H1 (cell line): ENCODE measurements at places on chromosomes 2 and 18. TPM values are rescaled to one million over a fixed set of nuclear protein-coding genes. Genes with fewer than 3 reads are reported as not detected.

DNA sequence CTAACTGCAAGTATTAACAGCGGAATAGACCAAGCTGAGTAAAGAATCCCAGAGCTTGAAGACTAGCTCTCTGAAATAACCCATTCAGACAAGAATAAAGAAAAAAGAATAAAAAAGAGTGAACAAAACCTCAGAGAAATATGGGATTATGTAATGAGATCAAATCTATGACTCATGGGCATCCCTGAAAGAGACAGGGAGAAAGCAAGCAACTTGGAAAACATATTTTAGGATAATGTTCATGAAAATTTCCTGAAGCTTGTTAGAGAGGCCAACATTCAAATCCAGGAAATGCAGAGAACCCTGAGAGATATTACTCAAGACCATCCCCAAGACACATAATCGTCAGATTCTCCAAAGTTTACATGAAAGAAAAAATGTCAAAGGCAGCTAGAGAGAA lies 17.3 kb downstream of the PFN4 start:
- H3K27ac ChIP-seq = no peak overlapping the region
- H3K4me1 ChIP-seq = no peaks in the 10 kb centered on the region
- DNase-seq = no peak
- H3K27me3 ChIP-seq = no peaks in the 10 kb centered on the region

- no peaks in the 10 kb centered on the region for H3K27me3 ChIP-seq
- H3K4me1 ChIP-seq = no peaks in the 10 kb centered on the region
- H3K4me3 ChIP-seq = no peak overlapping the region
- H3K27ac ChIP-seq = no peak overlapping the region
- no peaks in the 10 kb centered on the region for H3K36me3 ChIP-seq
Measured at GRCh38 chr2:189285349-189285748, 105.8 kb upstream of the COL5A2 start.

DNA sequence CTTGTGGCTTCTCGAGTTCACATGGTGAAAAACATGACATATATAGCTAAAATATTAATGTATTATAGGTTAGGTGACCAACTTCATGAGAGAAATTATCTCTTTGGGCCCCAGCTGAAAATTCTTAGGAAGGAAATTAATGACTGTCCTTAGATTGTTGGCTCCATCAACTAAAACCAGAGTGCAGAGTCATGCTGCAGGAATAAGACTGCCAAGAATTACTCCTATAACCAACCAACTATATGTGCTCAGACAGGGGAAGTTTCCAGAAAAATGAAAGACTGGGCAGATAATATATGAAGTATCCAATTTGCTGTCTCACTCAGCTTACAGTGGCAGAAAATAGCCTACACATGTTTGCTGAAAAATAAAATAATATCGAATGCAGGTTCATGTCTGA lies 71.0 kb upstream of the TMEFF2 start:
- no peak overlapping the region for H3K27ac ChIP-seq
- no peaks in the 10 kb centered on the region for H3K4me1 ChIP-seq
- no peak overlapping the region for H3K4me3 ChIP-seq

GRCh38 chr2:186108470-186108869 lies 369.9 kb downstream of the FSIP2 start:
- H3K27ac ChIP-seq = no peak overlapping the region
- no peak overlapping the region for H3K4me3 ChIP-seq
- no peaks in the 10 kb centered on the region for H3K27me3 ChIP-seq
- H3K36me3 ChIP-seq = no peaks in the 10 kb centered on the region
- H3K4me1 ChIP-seq = no peaks in the 10 kb centered on the region

DNA sequence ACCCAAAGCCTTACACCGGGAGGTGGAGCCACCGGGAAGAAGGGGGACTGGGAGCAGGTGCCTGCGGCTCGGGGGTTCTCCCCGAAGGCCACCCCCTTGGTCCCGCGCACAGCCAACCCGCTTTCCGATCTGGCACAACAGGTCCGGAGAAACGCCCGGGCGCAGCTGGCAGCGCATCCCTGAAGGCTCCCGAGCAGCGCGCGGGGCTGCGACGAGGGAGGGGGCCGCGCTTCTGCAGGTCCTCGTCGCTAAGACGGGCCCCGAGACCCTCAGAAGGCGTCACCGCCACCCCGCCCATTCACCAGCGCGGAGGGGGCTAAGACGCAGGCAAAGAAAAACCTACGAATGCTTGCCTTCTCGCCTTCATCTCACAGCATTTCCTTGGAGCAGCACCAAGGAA lies 1.8 kb downstream of the CBLN2 start:
- H3K27ac ChIP-seq = no peak overlapping the region
- no peak overlapping the region for H3K4me3 ChIP-seq
- DNase-seq = no peak
- peaks cover 10% of the 10 kb centered on the region for H3K36me3 ChIP-seq
- peaks cover 22% of the 10 kb centered on the region for H3K27me3 ChIP-seq
- H3K4me1 ChIP-seq = no peaks in the 10 kb centered on the region

DNA sequence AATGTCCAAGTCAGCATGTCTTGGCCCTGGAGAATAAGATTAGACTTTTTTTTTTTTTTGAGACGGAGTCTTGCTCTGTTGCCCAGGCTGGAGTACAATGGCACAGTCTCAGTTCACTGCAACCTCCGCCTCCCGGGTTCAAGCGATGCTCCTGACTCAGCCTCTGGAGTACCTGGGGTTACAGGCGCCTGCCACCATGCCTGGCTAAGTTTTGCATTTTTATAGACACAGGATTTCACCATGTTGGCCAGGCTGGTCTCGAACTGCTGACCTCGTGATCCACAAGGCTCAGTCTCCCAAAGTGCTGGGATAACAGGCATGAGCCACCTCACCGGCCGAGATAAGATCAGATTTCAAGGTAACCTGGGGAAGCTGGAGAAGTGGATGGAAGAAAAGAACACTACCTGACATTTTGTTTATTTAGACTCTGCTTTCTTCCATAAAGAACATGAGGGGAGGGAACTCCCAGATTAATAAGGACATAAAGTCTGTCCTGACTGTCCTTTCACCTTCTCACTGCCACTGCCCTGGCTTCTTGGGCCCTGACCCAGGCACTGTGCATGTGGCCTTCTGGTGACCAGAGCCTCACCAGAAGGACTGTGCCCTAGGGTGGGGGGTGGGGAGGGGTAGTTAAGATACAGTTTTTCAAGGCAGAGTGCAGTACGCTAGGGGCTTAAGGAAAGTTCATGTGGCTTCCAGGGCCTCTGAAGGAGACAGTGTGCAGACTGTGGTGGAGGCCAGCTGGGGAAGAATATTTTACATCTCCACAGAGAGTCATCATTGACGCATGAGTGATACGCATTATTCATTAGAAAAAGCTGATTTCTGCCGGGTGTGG lies 4.8 kb upstream of the IMPA2 start:
- no peak overlapping the region for H3K4me3 ChIP-seq
- DNase-seq = no peak
- no peak overlapping the region for H3K27ac ChIP-seq
- H3K27me3 ChIP-seq = no peaks in the 10 kb centered on the region
- no peaks in the 10 kb centered on the region for H3K36me3 ChIP-seq
- H3K4me1 ChIP-seq = no peaks in the 10 kb centered on the region; the same call in none of the 2 replicates

DNA sequence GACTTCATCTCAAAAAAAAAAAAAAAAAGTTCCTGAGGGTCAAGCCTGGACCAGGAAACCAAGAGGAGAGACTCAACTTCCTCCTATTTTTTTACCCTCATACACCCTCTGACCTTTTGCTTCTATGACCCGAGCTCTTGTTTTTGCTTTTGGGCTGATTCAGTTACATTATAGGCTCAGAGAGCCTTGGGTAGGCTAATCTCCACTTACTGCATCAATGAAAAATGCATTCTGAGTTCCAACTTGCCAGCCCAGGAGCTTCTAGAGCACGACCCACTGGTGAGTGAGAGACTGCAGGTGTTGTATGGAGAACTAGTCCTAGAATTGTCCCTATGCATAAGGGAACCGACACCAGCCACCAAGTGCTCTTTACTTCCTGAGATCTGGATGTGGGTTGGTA lies 91.1 kb downstream of the CABLES1 start:
- peaks cover 14% of the 10 kb centered on the region for H3K36me3 ChIP-seq
- no peaks in the 10 kb centered on the region for H3K27me3 ChIP-seq
- DNase-seq = no peak
- H3K4me1 ChIP-seq = no peaks in the 10 kb centered on the region; the same call in 1 of the 2 replicates
- H3K4me3 ChIP-seq = no peak overlapping the region
- H3K27ac ChIP-seq = no peak overlapping the region

DNA sequence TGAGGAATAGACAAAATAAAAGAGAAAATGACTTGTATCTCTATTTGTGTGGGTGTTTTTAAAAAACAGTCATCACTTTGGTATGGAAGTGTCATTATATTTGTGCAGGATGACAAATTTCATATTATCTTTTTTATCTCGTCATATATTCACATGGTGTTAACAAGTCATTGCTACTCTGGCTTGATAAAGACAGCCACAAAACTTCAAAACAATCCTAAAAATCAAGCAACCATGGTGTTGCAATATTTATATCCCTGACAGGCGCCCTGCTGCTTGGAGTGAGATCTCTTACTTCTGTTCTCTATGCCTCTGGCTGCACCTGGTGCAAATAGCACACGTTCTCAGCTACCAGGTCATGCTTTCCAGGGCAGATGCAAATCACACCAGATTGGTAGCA lies 278.0 kb upstream of the EPHA4 start:
- H3K27me3 ChIP-seq = no peaks in the 10 kb centered on the region
- no peak for DNase-seq
- no peaks in the 10 kb centered on the region for H3K36me3 ChIP-seq
- H3K4me3 ChIP-seq = no peak overlapping the region

DNA sequence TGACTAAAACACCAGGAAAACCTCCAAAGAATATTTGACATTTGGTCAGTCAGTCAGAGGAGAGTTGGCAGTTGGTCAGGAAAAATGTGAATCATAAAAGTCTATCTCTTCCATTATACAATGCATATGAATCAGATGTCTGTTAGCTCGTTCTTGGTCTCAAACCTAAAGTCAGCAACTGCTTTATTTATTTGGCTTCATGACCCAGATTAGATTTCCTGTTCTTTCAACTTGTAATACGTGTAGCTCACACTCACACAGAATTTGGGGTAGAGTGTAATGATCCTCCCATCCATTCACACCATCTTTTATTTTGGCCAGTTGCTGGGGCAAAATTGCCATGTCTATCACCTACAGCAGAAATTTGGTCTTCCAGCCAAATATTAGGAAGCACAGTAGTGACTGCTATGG lies 81.9 kb upstream of the COL5A2 start:
- H3K27me3 ChIP-seq = no peaks in the 10 kb centered on the region
- H3K36me3 ChIP-seq = no peaks in the 10 kb centered on the region
- no peak for DNase-seq
- no peak overlapping the region for H3K4me3 ChIP-seq
- no peak overlapping the region for H3K27ac ChIP-seq
- H3K4me1 ChIP-seq = no peaks in the 10 kb centered on the region

DNA sequence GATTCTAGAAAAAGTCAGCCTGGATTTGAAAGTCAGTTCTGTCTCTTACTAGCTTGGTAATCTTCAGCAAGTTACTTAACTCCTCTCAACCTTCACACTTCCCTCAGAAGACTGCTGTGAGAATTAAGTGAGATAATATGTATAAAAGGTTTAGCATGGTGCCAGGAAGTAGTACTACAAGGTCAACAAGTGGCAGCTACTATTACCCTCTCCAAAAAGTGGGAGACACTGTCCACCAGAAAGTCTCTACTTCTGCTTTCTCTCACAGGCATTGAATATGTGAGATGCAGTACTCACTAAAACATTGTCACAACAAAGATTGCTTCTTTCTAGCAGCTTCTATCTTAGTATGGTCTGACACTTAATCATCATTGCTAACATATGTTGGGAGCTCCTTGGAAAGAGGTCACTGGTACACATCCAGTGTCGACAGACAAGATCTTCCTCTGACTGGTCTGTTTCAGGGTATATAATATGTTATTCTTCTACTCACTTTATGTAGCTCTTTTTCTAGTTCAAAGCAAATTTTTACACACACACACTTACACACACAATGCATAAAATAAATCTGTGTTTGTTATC lies 47.9 kb downstream of the DOCK10 start:
- no peaks in the 10 kb centered on the region for H3K4me1 ChIP-seq
- no peak overlapping the region for H3K4me3 ChIP-seq
- H3K36me3 ChIP-seq = no peaks in the 10 kb centered on the region
- no peaks in the 10 kb centered on the region for H3K27me3 ChIP-seq

DNA sequence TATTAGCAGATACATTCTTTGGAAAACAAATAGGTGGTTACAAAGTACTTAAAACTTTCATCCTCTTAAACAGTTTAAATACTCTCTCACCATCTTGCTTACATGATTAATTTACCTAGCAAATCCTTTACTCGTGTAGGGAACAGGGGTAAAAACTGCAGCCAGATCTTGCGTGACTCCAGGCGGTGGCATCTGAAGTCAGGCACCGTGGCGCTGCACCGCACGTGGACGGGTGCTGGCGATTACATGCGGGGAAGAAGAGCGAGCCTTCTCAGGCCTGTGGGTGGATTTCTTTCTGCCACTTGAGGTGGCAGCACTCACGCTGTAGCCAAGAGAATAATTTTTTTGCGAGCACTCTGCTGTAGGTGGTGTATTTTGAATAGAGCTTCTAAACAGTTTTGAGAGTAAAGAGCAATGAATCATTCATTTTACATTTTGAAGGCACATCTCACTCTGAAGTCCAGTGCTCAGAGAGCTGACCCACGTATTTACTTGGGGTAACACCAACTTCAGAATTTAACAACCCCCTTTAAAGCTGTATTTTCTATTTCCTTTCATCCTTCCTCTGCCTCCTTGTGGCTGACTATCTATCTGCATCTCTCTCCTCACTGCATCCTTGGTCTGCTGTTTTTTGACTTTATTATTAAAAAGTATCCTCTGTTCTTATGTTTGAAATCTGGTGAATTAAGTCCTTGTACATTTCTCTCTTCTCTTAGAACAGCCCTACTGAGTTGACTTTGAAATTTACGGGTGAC lies 68.9 kb downstream of the EPAS1 start:
- H3K4me3 ChIP-seq = no peak overlapping the region
- DNase-seq = no peak
- no peaks in the 10 kb centered on the region for H3K36me3 ChIP-seq

DNA sequence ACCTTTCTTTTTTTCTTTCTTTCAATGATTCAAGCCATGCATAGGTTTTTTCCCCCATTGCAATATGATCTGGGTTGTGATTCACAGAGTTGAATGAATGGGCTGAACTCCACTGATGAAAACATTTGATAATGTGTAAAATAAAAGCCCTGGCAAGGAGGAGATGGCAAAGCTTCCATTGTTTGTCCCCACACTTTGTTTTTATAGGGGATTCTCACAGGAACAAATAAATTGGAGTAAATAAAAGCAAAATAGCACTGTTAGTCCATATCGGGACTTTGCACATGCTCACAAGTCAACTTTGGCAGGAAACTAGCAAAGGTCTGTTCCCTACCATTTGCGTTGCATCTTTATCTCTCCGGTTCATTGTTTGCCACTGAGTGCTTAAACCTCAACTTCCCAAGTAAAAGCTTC lies 55.7 kb downstream of the MEIS1 start:
- no peak overlapping the region for H3K27ac ChIP-seq
- peaks cover 2% of the 10 kb centered on the region; the same call in 1 of the 2 replicates for H3K4me1 ChIP-seq
- no peak for DNase-seq
- no peak overlapping the region for H3K4me3 ChIP-seq
- no peaks in the 10 kb centered on the region for H3K27me3 ChIP-seq
- no peaks in the 10 kb centered on the region for H3K36me3 ChIP-seq

- no peaks in the 10 kb centered on the region for H3K27me3 ChIP-seq
- H3K4me1 ChIP-seq = no peaks in the 10 kb centered on the region
- H3K36me3 ChIP-seq = no peaks in the 10 kb centered on the region; the same call in 1 of the 2 replicates
- H3K27ac ChIP-seq = no peak overlapping the region
Measured at GRCh38 chr2:88177556-88177955, 7.4 kb downstream of the THNSL2 start.

The NT5DC4 gene
- not detected in 2 replicates for total RNA-seq

The MC5R gene
- total RNA-seq = 0.31 and 0.37 TPM in 2 replicates
